Endodermal cell (in vitro differentiated cells): ENCODE measurements at places on chromosomes 5 and 9.

GRCh38 chr9:4297151-4297785 lies 2.6 kb downstream of the GLIS3 start:
- peak; percentile 89 for DNase-seq

GRCh38 chr9:91744114-91744513 lies 205.9 kb downstream of the ROR2 start:
- DNase-seq: no peak

DNA sequence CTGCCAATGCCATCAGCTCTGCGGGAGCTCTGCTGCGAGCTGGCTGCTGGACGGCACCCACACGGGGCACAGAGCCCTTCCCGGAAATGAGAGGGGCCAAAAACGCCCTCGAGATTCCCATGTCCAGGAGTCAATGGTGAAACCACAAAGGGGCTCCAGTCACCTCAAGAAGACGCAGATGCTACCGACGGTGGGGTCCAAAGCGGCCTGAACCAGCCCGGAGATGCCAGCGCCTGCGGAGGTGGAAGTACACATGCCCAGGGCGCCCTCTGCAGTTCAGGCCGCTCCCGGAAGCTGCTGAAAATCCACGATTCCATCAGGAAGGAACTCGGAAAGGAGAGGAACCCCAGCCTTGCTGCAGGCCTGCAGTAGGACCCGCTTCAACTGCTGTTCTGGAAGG lies 82.4 kb upstream of the SELENOP start:
- DNase-seq: peak; percentile 92

- no peak for DNase-seq
These were observed 2.6 kb downstream of the CFAP90 start for GRCh38 chr5:7848296-7848695.

DNA sequence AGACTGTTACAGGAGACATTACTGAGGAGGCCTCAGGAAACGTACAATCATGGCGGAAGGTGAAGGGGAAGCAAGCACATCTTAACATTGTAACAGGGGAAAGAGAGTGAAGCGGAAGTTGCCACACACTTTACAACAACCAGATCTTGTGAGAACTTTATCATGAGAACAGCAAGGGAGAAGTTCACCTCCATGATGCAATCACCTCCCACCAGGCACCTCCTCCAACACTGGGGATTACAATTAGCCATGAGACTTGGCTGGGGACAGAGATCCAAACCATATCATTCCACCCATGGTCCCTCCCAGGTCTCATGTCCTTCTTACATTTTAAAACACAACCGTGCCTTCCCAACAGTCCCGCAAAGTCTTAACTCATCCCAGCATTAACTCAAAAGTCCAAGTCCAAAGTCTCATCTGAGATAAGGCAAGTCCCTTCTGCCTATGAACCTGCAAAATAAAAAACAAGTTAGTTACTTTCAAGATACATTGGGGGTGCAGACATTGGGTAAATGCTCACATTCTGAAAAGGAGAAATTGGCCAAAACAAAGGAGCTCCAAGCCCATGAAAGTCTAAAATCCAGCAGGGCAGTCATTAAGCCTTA lies 138.3 kb downstream of the TMEM161B start:
- DNase-seq: no peak

GRCh38 chr5:132591145-132591544 lies 34.4 kb downstream of the RAD50 start:
- no peak for DNase-seq

- DNase-seq: no peak
These were observed 80.4 kb upstream of the ADAMTSL1 start for GRCh38 chr9:18393340-18394130.

DNA sequence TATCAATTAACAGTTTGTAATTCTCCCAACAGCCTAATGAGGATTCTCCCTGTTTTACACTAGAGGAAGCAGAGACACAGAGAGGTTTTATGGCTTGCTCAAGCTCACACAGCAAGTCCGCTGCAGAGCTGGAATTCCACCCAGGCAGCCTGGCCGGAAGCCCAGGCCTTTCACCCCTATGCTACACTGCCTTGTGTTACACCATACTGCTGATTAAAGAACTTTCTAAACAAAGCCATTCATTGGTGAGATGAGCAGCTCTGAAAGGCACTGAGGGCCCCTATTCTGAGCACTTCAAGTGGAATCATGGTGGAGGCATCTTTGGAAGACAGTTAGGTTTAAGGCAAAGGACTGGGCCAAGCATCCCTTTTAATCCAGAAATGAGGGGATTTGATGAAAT lies 14.7 kb upstream of the LARP1 start:
- no peak for DNase-seq

GRCh38 chr5:77076961-77077828 lies 9.9 kb downstream of the ZBED3 start:
- peak; percentile 94 for DNase-seq

DNA sequence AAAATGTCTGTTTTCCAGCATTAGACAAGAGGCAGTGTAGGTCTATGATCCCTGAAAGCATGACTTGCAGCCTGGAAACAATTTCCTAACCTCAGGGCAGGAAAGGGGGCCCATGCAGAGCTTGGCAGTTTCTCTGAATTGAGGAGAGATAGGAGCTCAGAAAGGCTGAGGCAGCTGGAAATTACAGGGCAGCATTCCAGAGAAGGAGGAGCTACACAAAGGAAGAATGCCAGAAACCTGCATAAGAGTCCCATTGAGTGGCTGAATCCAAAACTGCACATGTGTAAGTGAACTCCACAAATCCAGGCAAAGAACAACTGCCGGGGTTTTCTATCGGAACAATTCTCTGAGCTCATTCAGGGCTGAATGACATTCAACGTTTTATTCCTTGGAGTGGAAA lies 346.8 kb downstream of the PIK3R1 start:
- no peak for DNase-seq

GRCh38 chr5:55541056-55541635 lies 6.4 kb upstream of the PLPP1 start:
- no peak for DNase-seq

DNA sequence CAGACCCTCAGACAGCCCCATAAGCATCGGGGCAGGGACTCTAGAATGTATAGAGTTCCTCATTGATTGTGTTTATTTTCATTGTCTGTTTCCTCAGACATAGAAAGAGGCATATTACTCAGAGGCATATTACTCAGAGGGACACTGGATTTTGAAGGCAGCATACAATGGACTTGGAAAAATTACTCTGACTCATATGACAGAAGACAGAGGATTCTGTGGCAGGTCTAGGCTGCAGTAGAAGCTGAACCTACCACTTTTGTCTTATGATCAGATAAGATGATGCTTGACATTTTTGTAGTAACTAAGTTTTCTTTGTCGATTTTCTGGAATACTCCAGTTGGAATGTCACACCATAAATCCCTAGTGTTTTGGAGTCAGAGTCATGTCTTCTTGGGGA lies 105.2 kb downstream of the ST8SIA4 start:
- DNase-seq: no peak

GRCh38 chr5:15966651-15967050 lies 212.9 kb downstream of the MARCHF11 start:
- DNase-seq: no peak

- no peak for DNase-seq
These were observed at the start of gene ANXA1 for GRCh38 chr9:73151653-73152542. TSS of gene ANXA1 (plus strand) at chr9:73151865. CDS start at chr9:73158536, 6,671 bp downstream.

- peak; percentile 80 for DNase-seq
These were observed 1523.9 kb downstream of the MAT2B start for GRCh38 chr5:165029099-165029870.
